ENCODE measurements at places on chromosomes 5 and 9.

GRCh38 chr9:784202-784601 lies 57.3 kb upstream of the DMRT1 start:
- no peak for DNase-seq

DNA sequence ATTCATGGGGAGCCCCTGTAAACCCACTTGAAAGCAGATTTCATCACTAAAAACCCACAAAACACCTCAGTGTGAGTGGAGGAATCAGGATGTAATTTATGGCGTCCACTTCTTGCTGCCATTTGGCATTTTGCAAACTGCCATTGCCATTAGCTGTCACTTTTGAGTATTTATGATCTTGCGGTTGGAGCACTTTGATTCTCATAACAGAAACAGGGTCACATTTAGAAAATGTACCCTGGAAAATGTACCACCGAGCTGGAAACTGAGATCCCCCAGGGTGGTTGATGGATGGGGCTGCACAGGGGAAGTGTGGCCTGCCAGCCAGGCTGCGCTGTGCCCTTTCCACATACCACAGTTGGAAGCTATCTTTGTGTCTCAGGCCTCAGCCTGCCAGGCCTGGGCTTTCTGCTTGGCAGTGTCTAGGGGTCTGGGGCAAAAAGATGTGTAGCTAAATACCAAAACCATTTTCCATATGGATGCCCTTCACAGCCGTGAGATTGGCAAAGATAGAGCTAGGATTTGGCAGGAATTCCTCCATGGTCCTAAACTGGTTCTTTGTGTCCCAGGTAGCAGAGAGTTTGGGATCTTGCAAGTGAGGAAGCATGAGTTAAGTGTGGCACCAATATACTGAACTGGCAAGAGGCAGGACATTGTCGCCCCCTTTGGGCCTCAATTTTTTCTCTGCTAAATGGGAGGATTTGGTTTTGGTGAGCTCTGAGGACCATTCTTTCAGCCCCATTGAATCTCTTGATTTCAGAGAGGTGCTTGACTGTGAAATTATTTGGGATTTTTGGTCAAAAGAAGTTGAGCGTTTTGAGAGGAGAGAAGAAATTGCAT lies 46.2 kb downstream of the GALNT10 start:
- DNase-seq: no peak

DNA sequence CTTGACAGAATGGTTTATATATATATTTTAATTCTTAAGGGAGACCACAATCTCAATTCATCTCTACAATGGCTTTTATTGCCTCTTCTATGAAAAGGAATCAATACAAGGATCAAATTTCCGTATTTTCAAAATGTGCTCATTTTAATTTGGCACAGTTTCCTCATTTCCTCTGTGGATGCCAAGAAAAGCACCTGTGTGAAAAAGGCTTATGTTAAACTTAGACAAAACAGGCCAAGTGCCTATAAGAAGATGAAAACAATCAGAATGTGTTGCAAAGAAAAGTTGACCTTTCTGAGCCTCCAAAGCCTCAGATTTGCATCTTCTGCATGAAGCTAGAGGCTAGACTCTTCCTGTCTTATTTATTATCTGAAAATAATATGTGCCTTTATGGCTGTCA lies 173.7 kb upstream of the SLC12A2 start:
- DNase-seq: no peak

- no peak for DNase-seq
Measured at GRCh38 chr5:5165541-5166002, 25.4 kb downstream of the ADAMTS16 start.

DNA sequence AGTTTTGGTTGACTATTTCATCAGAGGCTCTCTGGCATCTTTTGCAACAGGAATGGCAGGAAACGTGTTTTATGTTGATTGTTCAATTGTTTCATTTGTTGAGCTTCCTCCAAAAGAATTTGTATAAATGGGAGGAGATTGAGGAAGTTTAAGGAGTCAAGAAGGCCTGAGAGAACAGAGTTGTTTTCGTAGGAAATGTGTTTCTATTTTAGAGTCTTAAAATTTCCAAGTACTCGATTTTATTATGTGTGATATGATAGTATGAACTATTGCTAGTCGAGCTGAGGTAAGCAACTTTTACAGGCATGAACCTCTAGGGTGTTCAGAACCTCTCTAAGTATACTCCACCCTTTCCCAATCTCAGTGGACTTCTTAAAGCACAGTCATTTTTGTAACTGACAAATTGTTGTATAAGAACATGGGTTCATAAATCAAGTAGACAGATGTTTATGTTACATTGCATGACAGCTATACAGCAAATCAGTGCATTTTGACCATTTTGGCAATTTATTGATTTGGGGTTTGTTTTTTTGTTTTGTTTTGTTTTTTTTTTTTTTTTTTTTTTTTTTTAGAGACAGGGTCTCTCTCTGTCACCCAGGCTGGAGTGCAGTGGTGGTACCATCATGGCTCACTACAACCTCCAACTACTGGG lies 47.4 kb downstream of the POLK start:
- no peak for DNase-seq

GRCh38 chr5:10172247-10172646 lies 77.4 kb downstream of the ATPSCKMT start:
- DNase-seq: no peak

- DNase-seq: peak; percentile 32
Measured at GRCh38 chr5:154654486-154655371, 100.4 kb upstream of the LARP1 start.

GRCh38 chr9:133475292-133476012 lies 3.4 kb downstream of the SLC2A6 start:
- DNase-seq: no peak

DNA sequence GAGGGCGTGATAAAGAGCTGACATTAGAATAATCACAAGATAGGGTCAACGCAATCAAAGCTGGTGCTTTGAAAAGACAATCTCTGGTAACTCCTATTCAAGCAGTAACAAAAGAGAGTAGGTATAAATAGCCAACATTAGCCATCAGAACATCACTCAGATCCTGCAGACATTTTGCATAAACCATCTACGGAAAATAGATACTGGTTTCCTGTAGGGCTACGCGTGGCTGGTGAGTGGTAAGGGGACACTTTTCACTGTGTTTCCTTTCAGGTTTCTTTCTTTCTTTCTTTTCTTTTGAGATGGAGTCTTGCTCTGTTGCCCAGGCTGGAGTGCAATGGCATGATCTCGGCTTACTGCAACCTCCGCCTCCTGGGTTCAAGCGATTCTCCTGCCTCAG lies 22.3 kb downstream of the TTF1 start:
- no peak for DNase-seq

DNA sequence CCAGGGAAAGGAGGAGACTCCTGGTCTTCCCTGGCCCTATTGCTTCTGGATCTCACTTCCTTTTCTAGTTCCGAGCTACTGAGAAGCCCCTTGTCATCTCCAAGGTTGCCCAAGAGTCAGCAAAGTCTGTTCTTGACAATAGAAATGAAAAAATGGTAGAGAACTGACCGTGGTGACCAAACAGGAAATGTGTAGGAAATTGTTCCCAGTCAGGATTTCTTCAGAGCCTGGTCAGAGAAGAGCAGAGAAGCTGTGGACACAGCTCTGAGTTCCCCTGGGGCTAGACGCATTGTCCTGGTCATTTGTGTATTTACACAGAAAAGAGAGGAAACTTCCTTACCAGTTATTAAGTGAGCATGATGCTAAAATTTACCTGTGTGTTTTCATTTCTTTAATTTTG lies 35.6 kb downstream of the S1PR3 start:
- DNase-seq: no peak

GRCh38 chr5:133230823-133231578 lies 179.2 kb downstream of the HSPA4 start:
- no peak for DNase-seq

- DNase-seq: no peak
Measured at GRCh38 chr9:31606678-31607077, 777.8 kb upstream of the ACO1 start.

DNA sequence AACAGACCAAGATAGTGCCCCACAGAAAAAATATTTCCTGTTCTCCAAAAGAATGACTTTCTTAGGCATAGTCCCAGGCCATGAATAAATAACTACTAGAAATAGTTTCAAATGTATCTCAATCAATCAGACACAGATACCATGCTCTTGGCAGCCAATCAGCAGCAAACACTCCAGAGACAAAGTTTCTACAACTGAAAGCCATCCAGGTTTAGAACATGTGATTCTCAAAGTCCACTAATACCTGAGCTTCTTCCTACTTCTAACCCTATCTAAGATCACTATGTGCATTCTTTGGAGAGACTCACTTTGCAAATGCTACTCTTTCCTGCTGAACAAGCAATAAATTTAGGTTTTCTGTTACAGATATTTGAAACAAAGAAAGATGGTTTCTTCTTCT lies 425.8 kb upstream of the GRIN3A start:
- DNase-seq: no peak

- DNase-seq: peak; percentile 79
Measured at GRCh38 chr9:130461218-130461630, 16.5 kb downstream of the ASS1 start.

DNA sequence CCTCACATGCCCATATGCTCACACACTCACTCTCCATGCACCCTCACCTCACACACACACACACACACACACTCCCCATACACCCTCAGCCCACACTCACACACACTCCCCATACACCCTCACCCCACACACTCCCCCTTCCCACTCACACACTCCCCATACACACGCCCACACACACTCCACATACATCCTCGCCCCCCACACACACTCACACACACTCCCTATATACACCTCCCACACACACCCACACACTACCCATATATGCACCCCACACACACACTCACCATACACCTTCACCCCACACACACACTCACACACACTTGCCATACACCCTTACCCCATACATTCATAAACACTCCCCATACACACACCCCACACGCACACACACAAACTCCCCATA lies 550.7 kb upstream of the DAP start:
- DNase-seq: no peak

GRCh38 chr9:136582977-136583735 lies 37.3 kb upstream of the NOTCH1 start:
- DNase-seq: no peak
